ENCODE measurements at places on chromosomes 3 and 15. TPM values are rescaled to one million over a fixed set of nuclear protein-coding genes. Genes with fewer than 3 reads are reported as not detected.

DNA sequence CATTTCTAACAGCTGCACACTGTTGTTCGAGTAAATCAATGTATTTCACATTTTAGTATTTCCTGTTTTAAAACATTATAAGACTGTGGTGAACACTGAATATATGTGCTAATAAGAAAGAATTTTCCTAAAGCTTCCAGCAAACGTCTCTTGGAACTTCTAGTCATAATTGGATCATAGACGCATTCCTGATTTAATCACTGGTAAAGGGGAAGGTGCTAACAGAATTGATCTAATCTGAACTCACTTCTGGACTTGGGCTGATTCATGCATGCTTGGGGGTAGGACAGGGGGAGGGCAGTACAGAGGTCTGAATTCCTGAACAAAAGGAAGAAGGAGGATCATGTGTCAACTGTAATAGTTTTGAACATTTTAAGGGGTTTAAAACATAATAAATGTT lies 7.3 kb upstream of the LEKR1 start:
- peaks cover 1% of the 10 kb centered on the region for H3K27me3 ChIP-seq
- no peak for DNase-seq
- no peaks in the 10 kb centered on the region for H3K36me3 ChIP-seq
- peaks cover 24% of the 10 kb centered on the region for H3K4me1 ChIP-seq

DNA sequence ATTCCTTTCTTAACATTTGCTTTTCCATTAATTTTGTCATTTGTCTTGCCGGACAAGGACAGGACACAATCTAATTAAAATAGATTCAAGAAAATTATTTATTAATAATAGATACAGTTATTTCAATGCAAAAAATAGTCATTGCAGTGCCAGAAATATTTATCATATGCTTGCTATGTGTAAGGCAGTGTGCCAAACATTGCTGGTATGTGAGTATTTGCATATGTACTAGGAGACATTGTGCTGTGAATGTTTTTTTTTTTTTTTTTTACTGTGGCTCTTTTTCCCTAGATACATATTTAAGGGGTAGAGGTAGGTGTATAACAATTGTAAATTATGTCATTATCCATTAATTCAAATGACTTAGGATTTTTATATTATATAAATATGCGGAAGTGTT lies 23.3 kb downstream of the SPRED1 start:
- no peak overlapping the region for H3K4me3 ChIP-seq
- H3K27ac ChIP-seq, result no peak overlapping the region
- peaks cover 5% of the 10 kb centered on the region for H3K4me1 ChIP-seq
- no peak for DNase-seq

- DNase-seq, result no peak
- peaks cover 64% of the 10 kb centered on the region for H3K4me1 ChIP-seq
- H3K27ac ChIP-seq, result peak overlapping the region; percentile 48
- H3K27me3 ChIP-seq, result no peaks in the 10 kb centered on the region
- no peak overlapping the region for H3K4me3 ChIP-seq
These were observed 51.0 kb downstream of the RLBP1 start for GRCh38 chr15:89170364-89170763.

DNA sequence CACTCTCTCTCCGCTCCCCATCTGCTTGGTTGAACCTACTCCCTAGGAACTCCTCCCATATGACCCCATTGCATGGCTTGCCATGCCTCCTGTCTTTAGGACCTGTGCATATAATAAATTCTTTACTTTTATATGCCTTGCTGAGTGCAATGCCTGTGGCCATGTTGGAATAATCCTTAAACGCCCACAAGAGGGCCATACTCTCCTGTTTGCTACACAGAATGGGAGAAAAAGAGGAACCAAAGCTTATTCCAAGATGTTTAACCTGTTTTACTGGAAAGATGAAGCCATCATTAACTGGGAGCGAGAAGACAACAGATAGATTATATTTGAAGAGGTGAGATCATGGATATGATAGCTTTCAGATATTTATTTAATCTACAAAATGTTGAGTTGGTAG lies 1097.8 kb downstream of the NAALADL2 start:
- H3K4me3 ChIP-seq, result no peak overlapping the region
- H3K4me1 ChIP-seq, result no peaks in the 10 kb centered on the region
- H3K36me3 ChIP-seq, result no peaks in the 10 kb centered on the region
- no peak for DNase-seq
- H3K27me3 ChIP-seq, result no peaks in the 10 kb centered on the region

- peak within 1 kb of the TSS; percentile 90 for H3K4me3 ChIP-seq
- H3K27me3 ChIP-seq, result peaks cover 2% of the 10 kb centered on the region
- no peaks in the 10 kb centered on the region for H3K36me3 ChIP-seq
- H3K4me1 ChIP-seq, result peaks cover 28% of the 10 kb centered on the region
These were observed at the start of gene FAH for GRCh38 chr15:80152896-80153876. Gene FAH (plus strand): TSS chr15:80152999. CDS start chr15:80153055, 56 bp downstream.

- H3K4me3 ChIP-seq, result no peak overlapping the region
- H3K27ac ChIP-seq, result no peak overlapping the region
- H3K27me3 ChIP-seq, result no peaks in the 10 kb centered on the region
- no peaks in the 10 kb centered on the region for H3K4me1 ChIP-seq
- no peak for DNase-seq
These were observed 410.1 kb upstream of the DPH6 start for GRCh38 chr15:35956056-35956455.

- no peak overlapping the region for H3K4me3 ChIP-seq
- no peaks in the 10 kb centered on the region for H3K36me3 ChIP-seq
- H3K4me1 ChIP-seq, result peaks cover 30% of the 10 kb centered on the region
- no peak for DNase-seq
- H3K27me3 ChIP-seq, result no peaks in the 10 kb centered on the region
- no peak overlapping the region for H3K27ac ChIP-seq
These were observed 34.7 kb upstream of the SACM1L start for GRCh38 chr3:45654397-45654944.

DNA sequence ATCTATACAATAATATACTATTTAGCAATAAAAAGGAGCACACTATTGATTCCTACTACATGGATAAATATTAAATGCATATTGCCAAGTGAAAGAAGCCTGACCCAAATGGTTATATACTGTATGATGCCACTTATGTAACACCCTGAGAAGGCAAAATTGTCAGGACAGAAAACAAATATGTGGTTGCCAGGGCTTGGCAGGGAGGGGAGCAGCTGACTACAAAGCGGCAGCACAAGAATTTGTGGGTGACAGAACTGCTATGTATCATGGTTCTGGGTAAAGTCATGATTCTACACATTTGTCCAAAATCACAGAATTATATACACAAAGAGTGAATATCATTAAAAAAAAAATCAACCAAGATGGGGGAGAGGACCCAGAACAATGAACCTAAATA lies 22.5 kb downstream of the TBC1D2B start:
- H3K27me3 ChIP-seq, result no peaks in the 10 kb centered on the region
- peak overlapping the region; percentile 67 for H3K4me3 ChIP-seq
- peak; percentile 72 for DNase-seq
- peak overlapping the region; percentile 91 for H3K27ac ChIP-seq
- H3K36me3 ChIP-seq, result no peaks in the 10 kb centered on the region
- H3K4me1 ChIP-seq, result peaks cover 92% of the 10 kb centered on the region

DNA sequence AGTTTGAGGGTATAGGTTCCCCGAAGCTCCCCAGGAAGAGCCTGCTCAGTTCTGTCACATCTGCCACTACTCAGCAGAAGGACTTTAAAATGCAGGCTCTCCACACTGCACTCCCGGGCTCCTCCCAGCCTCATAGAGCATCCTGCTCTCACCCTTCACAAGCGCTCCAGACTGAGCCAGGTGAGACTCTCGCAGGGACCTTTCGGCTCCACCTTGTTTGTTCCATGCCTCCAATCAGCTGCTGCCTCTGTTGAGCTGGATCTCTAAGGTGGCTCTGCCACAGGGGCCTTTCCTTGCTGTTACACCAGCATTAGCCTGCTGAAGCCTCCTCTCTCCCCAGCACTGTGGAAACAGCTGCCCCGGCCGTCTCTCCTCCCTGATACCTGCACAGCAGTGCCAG lies 56.1 kb downstream of the SLCO3A1 start:
- no peaks in the 10 kb centered on the region for H3K36me3 ChIP-seq
- no peaks in the 10 kb centered on the region for H3K27me3 ChIP-seq
- no peak for DNase-seq

DNA sequence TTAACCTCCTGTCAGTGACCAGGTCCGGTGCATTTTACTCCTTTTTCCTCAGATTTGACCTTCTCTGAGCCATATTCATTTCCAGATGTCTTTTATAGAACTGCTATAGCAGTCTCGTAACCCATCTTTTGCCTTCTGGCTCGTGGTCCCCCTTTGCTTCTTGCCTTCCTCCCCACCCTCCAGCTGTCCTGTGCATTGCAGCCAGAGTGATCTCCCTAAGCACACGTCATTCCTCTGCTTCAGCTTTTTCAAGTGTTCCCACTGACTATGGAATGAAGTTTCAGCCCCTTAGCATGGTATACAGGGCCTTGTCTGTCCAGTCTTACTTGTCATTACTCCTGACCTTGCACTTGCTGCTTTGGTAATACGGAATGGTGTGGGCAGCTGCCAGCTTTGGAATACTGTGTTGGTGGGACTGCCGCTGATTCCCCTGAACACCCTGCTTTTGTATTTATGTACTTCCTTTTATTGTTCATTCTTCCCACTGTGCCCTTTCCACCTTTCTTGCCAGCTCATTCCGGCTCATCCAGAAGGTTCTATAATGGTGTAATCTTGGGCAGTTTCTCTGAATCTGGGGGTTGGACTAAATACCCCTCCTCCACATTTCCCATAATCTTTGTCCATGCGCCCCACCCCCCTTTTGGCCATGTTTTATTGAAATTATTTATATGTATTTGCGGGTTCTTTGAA lies 38.9 kb downstream of the SLC25A26 start:
- no peak for DNase-seq
- H3K4me3 ChIP-seq, result no peak overlapping the region
- H3K27ac ChIP-seq, result no peak overlapping the region
- no peaks in the 10 kb centered on the region for H3K27me3 ChIP-seq
- H3K4me1 ChIP-seq, result peaks cover 2% of the 10 kb centered on the region

GRCh38 chr3:143252931-143253330 lies 133.4 kb downstream of the CHST2 start:
- peaks cover 67% of the 10 kb centered on the region for H3K4me1 ChIP-seq
- H3K36me3 ChIP-seq, result no peaks in the 10 kb centered on the region
- H3K27ac ChIP-seq, result no peak overlapping the region

- H3K36me3 ChIP-seq, result no peaks in the 10 kb centered on the region
- no peak overlapping the region for H3K4me3 ChIP-seq
- H3K27ac ChIP-seq, result no peak overlapping the region
- no peak for DNase-seq
- no peaks in the 10 kb centered on the region for H3K4me1 ChIP-seq
- no peaks in the 10 kb centered on the region for H3K27me3 ChIP-seq
These were observed 233.5 kb upstream of the PROK2 start for GRCh38 chr3:72018343-72018984.

DNA sequence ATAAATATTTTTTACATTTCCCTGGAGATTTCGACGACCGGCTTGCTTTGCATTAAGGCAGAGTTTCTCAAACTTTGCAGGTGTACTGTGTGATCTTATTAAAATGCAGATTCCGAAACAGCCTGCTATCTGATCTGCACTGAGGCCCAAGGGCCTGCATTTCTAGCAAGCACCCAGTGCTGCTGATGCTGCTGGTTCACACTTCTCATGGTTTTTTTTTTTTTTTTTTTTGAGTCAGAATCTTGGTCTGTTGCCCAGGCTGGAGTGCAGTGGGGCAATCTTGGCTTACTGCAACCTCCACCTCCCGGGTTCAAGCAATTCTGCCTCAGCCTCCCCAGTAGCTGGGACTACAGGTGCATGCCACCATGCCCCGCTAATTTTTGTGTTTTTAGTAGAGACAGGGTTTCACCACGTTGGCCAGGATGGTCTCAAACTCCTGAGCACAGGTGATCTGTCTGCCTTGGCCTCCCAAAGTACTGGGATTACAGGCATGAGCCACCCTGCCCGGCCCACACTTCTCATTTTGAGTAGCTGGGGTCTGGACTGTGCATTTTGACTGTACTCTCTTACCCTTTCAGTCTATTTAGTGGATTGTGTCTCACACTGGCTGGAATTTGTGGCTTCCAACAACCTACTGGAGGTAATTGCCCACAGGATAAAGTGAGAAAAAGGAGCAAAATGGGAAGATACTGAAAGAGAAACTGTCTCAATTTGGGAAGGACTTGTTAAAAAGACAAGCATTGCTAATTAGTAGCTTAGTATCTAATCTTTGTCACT lies 94.1 kb downstream of the ITPR1 start:
- peak overlapping the region; percentile 17 for H3K27ac ChIP-seq
- peaks cover 75% of the 10 kb centered on the region for H3K4me1 ChIP-seq
- H3K27me3 ChIP-seq, result no peaks in the 10 kb centered on the region
- no peaks in the 10 kb centered on the region for H3K36me3 ChIP-seq

- H3K4me3 ChIP-seq, result no peak overlapping the region
- H3K27me3 ChIP-seq, result peaks cover 4% of the 10 kb centered on the region
- no peaks in the 10 kb centered on the region for H3K36me3 ChIP-seq
- no peak overlapping the region for H3K27ac ChIP-seq
- DNase-seq, result no peak
- H3K4me1 ChIP-seq, result peaks cover 5% of the 10 kb centered on the region
These were observed 29.0 kb upstream of the TIMP4 start for GRCh38 chr3:12187448-12188327.

DNA sequence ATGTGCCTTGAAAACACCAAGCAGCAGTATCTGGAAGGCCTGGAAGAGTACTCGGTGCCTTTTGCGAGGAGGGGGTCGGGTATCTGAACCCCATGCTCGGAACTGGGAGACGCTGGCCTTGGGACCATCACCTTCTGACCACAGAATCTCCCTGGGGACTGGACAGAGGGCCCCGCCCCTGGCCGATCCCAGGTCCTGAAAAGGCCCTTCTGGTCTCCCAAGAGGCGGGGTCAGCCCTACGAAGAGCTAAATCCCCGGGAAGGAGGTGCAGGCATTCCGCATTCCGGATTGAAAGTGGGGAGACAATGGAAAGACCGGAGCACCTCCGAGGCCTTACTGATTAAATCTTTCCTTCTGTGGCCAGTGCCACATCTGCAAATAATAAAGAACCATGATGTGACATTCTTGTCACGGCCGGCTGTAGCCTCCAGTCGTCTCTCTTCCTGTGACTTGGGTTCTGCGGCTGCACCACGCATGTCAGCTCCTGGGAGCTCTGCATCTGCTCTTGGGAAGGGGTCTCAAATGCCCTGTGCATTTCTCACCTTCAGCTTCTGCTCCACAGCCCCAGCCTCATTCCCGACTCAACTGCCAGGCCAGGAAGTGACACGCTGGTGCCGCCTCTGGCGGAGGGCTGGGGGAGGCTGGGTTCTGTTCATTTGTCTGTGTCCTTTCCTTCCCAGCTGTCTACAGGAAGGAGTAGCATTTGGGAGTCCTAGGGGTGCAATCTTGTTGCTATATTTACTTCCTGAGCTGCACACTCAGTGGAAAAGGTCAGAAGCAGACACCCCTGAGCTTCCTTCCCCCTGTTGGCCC lies 173.5 kb downstream of the KLF13 start:
- no peak overlapping the region for H3K27ac ChIP-seq
- H3K36me3 ChIP-seq, result no peaks in the 10 kb centered on the region
- H3K27me3 ChIP-seq, result no peaks in the 10 kb centered on the region
- no peak for DNase-seq

Gene CHRM5
- not detected for polyA plus RNA-seq

Gene PLSCR4
- not detected for polyA plus RNA-seq

Gene XIRP1
- polyA plus RNA-seq, result not detected

Gene RBP2
- polyA plus RNA-seq, result not detected

Gene LMAN1L
- not detected for polyA plus RNA-seq

Gene CCDC54
- polyA plus RNA-seq, result not detected

Gene BRK1
- 301 TPM for polyA plus RNA-seq

Gene EPHB1
- polyA plus RNA-seq, result 0.48 TPM

Gene CCR2
- polyA plus RNA-seq, result 6.7 TPM
